ENCODE measurements at places on chromosomes 2 and 18.

- no peak for DNase-seq
These were observed 174.0 kb upstream of the PIEZO2 start for GRCh38 chr18:11323359-11323819.

DNA sequence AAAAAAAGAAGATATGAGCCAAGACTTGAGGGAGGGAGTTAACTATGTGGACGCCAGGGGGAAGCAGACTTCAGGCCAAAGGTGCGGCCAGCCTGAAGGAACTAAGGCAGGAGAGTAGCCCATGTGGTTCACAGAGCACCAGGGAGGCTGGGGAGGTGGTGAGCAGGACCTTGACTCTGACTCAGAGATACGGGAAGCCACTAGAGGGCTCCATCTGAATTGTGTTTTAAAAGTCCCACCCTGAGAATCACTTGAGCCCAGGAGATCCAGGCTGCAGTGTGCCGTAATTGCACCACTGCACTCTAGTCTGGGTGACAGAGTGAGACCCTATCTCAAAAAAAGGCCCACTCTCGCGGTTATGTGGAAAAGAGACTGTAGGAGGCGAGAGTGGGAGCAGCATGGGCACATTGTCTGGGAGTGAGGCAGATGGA is 12.3 kb downstream of the CEP192 start:
- peak; percentile 40 for DNase-seq

DNA sequence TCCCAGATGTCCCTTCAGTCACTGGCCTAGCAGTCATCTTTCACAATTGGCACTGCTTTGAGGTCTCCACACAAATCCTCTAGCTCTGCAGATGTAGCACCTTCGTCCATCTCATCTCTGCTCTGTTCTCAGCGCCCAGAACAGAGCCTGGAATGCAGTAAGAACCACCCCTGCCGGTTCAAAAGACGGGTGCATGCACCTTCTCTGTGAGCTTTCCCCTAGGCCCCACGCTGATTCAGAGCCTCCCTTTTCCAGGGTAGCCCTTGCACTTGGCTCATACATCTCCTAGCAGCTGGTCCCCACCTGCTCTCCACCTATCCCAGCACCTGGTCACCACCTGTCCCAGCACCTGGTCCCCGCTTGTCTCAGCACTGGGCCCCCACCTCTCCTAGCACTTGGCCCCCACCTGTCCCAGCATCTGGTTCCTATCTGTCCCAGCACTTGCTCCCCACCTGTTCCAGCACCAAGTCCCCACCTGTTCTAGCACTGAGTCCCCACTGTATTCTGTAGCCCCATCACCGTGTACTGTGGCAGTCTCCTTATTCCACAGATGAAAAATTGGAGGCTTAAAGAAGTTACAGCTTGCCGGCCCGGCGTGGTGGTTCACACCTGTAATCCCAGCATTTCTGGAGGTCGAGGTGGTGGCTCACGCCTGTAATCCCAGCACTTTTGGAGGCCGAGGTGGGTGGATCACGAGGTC is 4.7 kb upstream of the KCNF1 start:
- DNase-seq = no peak

- peak; percentile 14 for DNase-seq
These were observed 41.6 kb upstream of the RALBP1 start for GRCh38 chr18:9433671-9434121.

- DNase-seq = no peak
These were observed 976.3 kb downstream of the TMEM182 start for GRCh38 chr2:103738108-103738507.

- no peak for DNase-seq
These were observed 187.4 kb downstream of the CCDC102B start for GRCh38 chr18:68985172-68985820.

GRCh38 chr2:241903121-241904010 is 33.8 kb downstream of the RTP5 start:
- DNase-seq = no peak

Data from suppressor macrophage treated with lipopolysaccharide for 4 hours (primary cell).